ENCODE measurements at places on chromosomes 6 and 20.

GRCh38 chr6:47016261-47016660, 25.9 kb downstream of the ADGRF1 start:
- DNase-seq, result no peak

DNA sequence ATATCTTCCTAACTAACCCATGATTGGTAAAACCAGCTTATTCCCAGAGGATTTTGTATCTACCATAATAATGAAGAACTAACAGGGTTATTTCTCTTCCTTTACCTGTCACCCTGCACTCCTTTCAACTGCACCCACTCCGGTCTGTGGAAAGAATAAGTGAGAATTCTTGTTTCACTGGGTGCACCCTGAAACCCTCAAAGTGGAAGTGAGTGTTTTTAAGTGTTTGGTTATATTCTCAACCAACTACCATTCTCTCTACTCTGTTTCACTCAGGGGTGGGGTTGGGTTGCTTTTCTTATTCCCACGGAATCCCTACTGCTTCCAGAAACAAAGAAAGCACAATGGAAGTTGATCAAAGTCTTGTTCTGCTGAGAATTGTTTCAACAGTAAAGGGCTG, 42.6 kb upstream of the KHDRBS2 start:
- no peak for DNase-seq

GRCh38 chr6:127585123-127585522, 8.1 kb downstream of the C6orf58 start:
- DNase-seq, result no peak

GRCh38 chr6:74170118-74170517, 474.1 kb downstream of the CD109 start:
- peak; percentile 45 for DNase-seq

- DNase-seq, result peak; percentile 85
Measured at GRCh38 chr20:2122936-2123335, 21.3 kb downstream of the STK35 start.

GRCh38 chr20:24977336-24977735, 15.2 kb downstream of the APMAP start:
- no peak for DNase-seq

DNA sequence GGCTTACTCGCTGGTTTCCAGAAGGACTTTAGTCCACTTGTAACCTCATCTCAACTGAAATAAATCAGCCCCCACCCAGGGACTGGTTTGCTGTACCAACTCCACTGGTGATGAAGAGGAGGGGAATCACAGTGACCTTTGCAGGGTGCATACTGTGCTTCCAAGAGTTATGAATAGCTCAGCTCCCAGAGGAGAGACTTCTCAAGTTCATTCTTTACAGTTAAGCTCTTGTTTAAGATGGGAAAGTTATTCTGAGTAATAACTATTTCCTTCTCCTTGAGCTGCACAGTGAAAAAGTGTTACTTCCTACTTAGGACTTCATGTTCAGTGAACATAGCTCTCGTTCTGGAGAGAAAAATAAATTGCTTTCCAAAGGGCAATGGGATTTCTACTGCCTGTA, 166.5 kb upstream of the ECI2 start:
- DNase-seq, result no peak

- no peak for DNase-seq
Measured at GRCh38 chr6:37643851-37644672, 53.6 kb downstream of the MDGA1 start.

GRCh38 chr6:108665495-108666196, 104.9 kb downstream of the FOXO3 start:
- DNase-seq, result no peak

Measured in GM23248 (cell line).